LHCN-M2 (cell line): ENCODE measurements at places on chromosomes 16 and 17. TPM values are rescaled to one million over a fixed set of nuclear protein-coding genes. Genes with fewer than 3 reads are reported as not detected.

The CACNG3 gene
- total RNA-seq, result not detected in 2 replicates

The ABCA9 gene
- total RNA-seq, result not detected in 2 replicates

The PROCA1 gene
- total RNA-seq, result 1.2 and 2.4 TPM in 2 replicates

The RHBDF2 gene
- total RNA-seq, result 12.2 and 17.6 TPM in 2 replicates

The MT4 gene
- total RNA-seq, result not detected in 2 replicates

The HOXB7 gene
- 26.9 and 37.3 TPM in 2 replicates for total RNA-seq

The NOXO1 gene
- total RNA-seq, result 0.23 and 1.3 TPM in 2 replicates

The PLEKHM1 gene
- total RNA-seq, result 27.2 and 30.0 TPM in 2 replicates

The TBC1D26 gene
- total RNA-seq, result not detected in 2 replicates

- peak; percentile 62 for DNase-seq
Observed at GRCh38 chr16:86925067-86925791, 346.9 kb downstream of the FOXL1 start.

GRCh38 chr17:68794636-68795434, 160.4 kb downstream of the ABCA8 start:
- DNase-seq, result peak; percentile 55

GRCh38 chr17:17035920-17036523, 6.2 kb upstream of the MPRIP start:
- DNase-seq, result no peak

DNA sequence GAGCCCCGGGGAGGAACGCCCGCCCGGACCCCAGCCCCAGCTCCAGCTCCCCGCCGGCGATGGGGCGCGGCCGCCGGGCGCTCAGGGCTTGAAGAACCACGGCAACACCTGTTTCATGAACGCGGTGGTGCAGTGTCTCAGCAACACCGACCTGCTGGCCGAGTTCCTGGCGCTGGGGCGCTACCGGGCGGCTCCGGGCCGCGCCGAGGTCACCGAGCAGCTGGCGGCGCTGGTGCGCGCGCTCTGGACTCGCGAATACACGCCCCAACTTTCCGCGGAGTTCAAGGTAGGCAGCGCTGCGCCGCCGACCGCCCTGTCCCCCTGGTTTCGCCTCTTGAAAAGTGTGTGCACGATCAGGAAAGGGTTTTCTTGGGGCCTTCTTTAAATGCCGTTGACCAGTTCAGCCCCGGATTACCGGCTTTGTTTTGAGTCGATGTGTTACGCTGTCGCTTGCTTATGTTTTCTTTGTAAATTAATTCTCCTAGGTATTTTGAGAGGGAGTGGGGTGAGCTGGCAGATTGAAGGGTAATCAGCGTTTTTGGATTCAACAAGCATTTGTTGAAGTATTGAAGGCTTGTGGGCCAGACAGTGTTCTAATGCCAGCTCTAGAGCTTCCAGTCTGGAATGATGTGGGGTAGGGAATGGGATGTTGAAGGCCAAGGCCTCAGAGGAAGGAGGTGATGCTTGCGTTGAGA, 681 bp downstream of the USP43 start:
- no peak for DNase-seq

- DNase-seq, result no peak
Observed at GRCh38 chr16:24973809-24974461, 41.2 kb downstream of the ARHGAP17 start.

GRCh38 chr16:75931970-75932369, 205.7 kb upstream of the CPHXL start:
- DNase-seq, result peak; percentile 13

GRCh38 chr17:34071886-34072420, 183.1 kb upstream of the CCL2 start:
- DNase-seq, result no peak

DNA sequence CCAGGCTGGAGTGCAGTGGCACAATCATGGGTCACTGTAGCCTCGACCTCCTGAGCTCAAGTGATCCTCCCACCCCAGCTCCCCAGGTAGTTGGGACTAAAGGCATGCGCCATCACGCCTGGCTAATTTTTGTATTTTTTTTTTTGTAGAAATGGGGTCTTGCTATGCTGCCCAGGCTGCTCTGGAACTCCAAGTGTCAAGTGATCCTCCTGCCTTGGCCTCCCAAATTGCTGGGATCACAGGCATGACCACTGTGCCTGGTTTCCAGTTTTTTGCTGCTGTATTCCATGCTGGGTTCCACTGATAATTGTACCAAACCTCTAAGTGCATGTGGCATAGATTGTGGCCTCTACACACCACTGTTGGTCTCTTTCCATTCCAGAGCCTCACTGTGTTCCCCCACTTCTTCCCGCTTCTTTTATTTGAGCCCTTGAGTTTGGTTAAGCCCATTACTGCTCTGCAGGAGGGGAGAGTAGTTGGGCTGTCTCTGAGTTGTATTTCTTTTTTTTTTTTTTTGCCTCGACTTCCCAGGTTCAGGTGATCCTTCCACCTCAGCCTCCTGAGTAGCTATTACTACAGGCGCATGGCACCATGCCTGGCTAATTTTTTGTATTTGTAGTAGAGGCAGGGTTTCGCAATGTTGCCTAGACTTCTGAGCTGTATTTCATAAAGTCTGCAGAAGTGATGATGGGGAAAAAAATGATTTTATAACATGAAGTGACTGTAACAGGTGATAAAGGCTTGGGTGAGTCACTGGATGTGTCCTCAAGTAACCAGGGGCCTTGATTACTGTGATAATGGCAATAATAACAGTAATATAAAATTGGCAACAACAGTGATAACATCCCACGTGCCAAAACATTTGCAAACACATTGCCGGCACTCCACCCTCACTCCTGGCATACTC, 30.0 kb downstream of the EEF2K start:
- peak; percentile 87 for DNase-seq

DNA sequence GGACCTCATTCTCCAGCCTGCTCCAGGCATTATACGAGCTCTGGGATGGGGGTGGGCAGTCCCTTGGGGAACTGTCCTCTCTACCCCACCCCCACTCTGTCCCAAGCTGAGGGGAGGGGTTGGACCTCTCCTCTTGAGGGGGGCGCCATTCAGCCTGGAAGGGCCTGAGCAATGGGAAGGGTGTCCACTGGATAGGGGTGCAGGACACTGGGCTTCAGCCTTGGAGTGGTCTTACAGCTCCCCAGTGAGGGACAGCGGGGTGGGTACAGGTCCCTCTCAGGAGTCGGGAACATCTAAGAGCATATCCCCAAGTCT, 9.5 kb upstream of the CBX8 start:
- no peak for DNase-seq

GRCh38 chr17:80444644-80444979, 29.6 kb downstream of the ENDOV start:
- no peak for DNase-seq

DNA sequence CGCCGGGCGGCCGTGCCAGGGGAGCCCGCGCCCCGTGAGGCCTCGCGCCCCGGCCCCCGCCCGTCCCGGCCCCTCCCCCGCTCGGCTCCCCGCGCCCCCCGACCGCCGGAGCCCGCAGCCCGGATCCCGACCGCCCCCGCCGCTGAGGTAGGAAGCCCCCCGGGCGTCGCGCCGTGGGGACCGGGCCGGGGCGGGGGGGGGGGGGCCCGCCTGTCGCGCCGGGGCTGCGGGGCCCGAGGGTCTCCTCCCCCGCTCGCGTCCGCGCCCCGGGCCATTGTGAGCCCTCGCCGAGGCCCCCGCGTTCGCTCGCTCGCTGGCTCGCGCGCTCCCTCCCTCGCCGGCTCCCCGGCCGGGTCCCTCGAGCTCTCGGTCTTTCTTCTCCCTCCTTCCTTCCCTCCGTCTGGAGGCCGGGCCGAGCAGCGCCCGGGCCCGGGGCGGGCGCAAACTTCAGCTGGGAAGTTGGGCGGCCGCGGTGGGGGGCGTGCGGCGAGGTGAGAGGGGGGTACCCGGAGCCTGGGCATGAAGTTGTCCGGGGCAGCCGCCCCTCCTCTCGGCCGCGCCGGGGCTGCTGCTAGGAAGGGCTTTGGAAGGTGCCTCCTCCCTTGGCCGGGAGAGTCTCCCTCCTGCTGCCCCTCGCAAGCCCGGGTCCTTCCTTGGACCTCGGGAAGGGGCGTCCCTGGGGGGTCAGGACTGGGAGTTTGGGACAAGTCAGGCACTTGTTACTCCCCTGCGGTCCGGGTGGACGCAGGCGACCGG, 419 bp downstream of the GLIS2 start:
- peak; percentile 29 for DNase-seq

GRCh38 chr17:31570951-31571892, 179.7 kb downstream of the RAB11FIP4 start:
- DNase-seq, result peak; percentile 80

DNA sequence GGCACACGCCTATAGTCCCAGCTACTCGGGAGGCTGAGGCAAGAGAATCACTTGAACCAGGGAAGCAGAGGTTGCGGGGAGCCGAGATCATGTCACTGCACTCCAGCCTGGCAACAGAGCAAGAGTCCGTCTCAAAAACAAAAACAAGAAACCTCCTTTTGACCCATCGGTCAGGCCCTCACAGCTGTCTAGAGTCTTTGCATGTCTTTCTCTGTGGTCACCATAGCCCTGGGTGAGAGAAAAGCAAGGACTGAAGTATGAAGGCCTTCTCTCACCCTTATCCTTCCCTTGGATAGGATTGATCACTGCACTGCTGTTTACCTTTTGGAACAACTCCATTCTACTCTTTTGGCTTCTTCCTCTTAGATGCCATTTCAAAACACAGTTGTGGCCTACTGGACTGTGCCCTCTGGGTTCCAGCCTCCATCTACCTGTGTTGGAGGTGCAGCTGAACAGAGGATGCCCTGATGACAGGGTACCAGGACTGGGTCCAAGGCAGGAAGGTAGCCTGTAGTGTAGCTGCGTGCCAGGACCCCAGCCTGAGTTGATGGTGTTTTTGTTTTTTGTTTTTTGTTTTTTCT, 37.1 kb downstream of the LDHD start:
- DNase-seq, result peak; percentile 41

- DNase-seq, result no peak
Observed at GRCh38 chr16:566475-567372, at the start of gene NHLRC4. NHLRC4 (plus strand) TSS chr16:567005; CDS start chr16:568048, 1,043 bp downstream.

DNA sequence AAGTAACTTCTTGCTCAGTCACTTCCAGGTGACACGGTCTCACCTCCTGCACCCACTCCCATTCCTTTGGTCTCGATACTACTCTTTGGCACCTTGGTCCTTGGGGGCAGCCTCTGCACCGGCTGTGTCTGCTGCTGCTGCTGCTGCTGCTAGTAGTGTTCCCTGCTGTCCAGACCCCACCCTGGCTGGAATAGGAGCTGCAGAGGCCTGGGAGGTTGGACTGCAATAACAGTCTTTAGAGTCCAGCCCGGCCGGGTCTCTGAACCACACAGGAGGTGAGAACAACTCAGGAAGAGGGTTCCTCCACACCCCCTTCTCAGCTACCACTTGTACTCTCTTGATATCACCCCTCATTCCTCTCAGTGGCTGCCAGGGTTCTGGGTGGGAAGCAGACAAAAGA, 231.1 kb upstream of the NLRP1 start:
- DNase-seq, result no peak

GRCh38 chr16:17827313-17827712, 356.6 kb upstream of the XYLT1 start:
- DNase-seq, result no peak

DNA sequence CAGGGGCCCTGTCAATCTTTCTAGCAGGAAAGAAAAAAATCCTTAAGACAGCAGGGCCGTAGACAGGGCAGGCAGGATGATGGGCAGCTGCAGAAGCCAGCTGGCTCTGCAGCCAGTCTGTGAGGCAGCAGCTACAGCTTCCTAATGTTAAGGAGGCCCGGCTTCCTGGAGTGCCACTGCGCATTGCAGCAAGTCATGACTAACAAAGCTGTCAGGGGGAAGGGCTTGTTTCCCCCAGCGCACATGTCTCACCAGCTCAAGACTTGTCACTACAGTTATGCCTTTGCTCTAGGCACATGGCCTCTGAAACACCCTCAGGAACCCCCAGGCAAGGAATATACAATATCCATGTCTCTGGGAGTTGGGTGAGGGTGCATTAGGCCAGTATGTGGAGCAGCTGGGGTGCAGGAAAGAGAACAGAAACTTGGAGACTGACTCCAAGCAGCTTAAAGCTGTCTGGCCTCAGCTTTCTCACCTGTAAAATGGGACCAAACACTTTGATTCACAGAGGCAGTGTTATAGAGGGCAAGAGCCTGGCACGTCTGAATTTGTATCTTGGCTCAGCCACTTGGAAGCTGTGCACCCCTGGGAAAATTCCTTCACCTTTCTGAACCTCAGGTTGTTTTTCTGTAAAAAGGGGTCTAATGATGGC, 220.0 kb downstream of the HAPSTR1 start:
- DNase-seq, result no peak

DNA sequence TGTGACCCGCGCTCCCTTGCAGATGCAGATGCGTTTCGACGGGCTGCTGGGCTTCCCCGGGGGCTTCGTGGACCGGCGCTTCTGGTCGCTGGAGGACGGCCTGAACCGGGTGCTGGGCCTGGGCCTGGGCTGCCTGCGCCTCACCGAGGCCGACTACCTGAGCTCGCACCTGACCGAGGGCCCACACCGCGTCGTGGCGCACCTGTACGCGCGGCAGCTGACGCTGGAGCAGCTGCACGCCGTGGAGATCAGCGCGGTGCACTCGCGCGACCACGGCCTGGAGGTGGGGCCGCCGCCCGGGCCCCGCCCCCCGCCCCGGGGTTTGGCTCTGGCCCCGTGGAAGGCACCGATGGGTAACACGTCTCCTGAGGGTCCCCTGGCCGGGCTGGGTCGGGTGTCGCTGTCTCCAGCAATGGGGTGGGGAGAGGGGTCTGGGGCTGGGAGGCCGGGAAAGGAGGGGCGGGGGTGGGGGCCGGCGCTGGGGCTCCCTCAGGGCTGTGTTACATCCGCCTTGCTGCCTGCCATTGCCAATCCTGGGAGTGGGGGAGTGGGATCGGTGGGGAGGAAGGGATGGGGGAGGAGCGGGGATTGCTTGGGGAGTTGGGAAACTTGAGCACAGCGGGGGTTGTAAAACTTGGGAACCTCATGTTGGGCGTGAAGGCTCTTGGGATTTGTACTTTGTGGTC, 737 bp downstream of the NUDT16L1 start:
- peak; percentile 25 for DNase-seq

DNA sequence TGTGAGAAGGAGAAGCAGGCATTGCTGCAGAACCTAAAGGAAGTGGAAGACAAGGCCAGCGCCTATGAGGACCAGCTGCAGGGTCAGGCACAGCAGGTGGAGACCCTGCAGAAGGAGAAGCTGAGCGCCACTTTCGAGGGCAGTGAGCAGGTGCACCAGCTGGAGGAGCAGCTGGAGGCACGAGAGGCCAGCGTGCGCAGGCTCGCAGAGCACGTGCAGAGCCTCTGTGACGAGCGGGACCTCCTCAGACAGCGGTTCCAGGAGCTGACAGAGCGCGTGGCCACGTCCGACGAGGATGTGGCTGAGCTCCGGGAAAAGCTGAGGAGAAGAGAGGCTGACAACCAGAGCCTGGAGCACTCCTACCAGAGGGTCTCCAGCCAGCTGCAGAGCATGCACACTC, 41.5 kb downstream of the PLD6 start:
- DNase-seq, result no peak

GRCh38 chr16:6571044-6571443, 761.6 kb upstream of the RBFOX1 start:
- DNase-seq, result no peak

- DNase-seq, result peak; percentile 50
Observed at GRCh38 chr17:64128787-64129514, 993 bp downstream of the ERN1 start.

DNA sequence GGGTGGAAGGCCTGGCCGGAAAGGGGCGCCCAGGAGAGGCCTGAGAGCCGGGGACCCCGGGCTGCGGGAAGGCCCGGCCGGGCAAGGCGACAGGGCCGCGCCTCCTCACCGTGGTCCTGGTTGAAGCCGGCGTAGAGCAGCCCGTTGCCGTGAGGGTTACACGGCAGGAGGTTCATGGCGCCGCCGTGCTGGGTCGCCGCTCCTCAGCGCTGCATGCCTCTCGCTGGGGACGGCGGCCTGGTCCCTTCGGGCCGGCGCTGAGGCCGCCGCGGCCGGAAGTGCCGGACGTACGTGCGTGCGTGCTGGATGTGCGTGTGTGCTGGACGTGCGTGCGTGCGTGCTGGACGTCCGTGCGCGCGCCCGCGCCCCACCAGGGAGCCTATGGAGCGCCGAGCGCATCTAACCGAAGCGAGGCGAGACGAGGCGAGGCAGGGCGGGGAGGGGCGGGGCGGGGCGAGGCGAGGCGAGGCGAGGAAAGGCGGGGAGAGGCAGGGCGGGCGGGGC, at the start of gene WDR45B:
WDR45B (minus strand) TSS at position 280 of the 504 bp plus-strand sequence; CDS start at position 176, 104 bp downstream.
- peak; percentile 96 for DNase-seq
